ENCODE measurements at places on chromosomes 4 and X.

- H3K4me1 ChIP-seq = no peaks in the 10 kb centered on the region
- DNase-seq = no peak
- no peaks in the 10 kb centered on the region for H3K27me3 ChIP-seq
- no peak overlapping the region for H3K4me3 ChIP-seq
- no peaks in the 10 kb centered on the region for H3K36me3 ChIP-seq
- H3K27ac ChIP-seq = no peak overlapping the region
Measured at GRCh38 chrX:9610771-9611392, 146.0 kb downstream of the TBL1X start.

DNA sequence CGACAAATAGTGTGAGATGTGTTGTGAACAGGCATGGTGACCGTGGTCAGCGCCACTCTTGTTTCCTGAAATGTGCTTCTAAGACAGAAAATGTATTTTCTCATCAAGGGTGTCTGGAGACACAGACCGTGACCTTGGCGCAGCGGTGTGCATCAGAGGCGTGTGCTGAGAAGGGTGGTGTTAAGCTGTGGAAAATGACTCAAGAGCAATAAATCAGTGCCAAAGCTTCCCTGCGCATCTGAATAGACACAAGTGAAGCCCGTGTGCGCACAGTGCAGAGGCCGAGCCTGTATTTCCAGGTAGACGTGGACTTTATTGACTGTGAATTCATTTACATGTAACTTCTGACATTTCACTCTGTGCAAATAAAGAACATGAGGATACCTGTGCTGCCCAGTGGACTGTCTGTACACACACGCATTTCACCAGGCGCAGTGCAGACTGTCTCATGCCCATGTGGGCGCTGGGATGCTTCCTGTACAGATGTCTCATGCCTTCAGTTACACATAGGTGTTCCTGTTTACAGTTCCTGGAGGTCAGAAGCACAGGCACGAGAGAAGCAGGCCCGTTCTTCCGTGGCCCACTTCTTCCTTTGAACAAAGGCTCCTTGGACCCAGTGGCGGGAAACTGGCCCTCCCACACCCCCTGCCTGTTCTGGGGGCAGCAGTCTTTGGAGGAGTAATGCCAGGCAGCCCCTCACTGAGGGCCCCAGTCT, 31.9 kb downstream of the NSG1 start:
- no peak overlapping the region for H3K4me3 ChIP-seq
- H3K27ac ChIP-seq = no peak overlapping the region
- peaks cover 64% of the 10 kb centered on the region for H3K36me3 ChIP-seq

- H3K36me3 ChIP-seq = no peaks in the 10 kb centered on the region
- H3K4me1 ChIP-seq = no peaks in the 10 kb centered on the region
- no peak overlapping the region for H3K27ac ChIP-seq
- no peaks in the 10 kb centered on the region for H3K27me3 ChIP-seq
- H3K4me3 ChIP-seq = no peak overlapping the region
Measured at GRCh38 chr4:142129473-142129872, 493.1 kb downstream of the IL15 start.

DNA sequence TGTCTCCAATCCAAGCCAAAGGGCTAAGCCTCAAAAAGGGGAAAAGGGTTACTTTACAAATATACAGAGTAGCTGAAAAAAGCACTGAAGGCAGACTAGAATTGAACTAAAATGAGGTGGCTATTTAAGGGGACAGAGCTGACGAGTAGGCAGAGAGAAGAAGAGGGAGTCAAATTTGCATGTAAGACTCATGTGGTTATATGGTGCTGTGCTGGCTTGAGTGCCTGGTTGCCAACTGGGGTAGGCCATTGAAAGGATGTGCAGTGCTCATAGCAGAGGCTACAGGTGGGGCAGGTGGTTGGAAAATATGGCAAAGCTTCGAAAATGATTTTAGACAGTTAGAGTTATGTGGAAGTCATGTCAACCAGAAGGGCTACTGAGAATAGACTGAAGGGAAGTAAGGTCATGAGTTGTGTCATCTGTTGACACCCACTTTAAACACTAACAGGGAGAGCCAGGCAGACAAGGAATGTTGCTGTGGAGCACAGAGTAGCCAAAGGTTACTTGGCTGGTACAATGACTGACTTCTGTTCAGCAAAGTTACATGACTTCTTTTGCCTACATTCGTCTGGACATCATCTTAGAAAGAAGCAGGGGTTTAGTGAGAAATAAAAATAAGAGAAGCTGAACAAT, 1210.4 kb downstream of the ADGRL3 start:
- DNase-seq = no peak
- H3K4me3 ChIP-seq = no peak overlapping the region
- H3K36me3 ChIP-seq = no peaks in the 10 kb centered on the region
- no peaks in the 10 kb centered on the region for H3K4me1 ChIP-seq
- H3K27me3 ChIP-seq = no peaks in the 10 kb centered on the region
- no peak overlapping the region for H3K27ac ChIP-seq

DNA sequence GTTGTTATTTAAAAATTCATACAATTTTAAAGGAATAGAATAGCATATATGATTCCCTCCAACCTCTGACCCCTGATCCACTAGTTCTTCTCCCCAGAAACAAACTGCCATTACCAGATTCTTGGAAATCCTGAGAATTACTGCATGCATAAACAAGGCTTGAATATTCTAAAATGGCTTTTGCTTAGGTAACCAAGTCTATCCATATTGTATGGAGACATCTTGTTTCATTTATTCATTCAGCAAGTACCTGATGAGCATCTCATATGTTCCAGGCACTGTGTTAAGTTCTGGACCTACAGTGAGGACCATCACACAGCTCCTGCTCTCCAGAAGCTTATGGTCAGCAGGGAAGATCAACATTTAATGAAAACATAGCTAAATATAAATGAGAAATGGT, 49.4 kb downstream of the TMEM164 start:
- H3K4me1 ChIP-seq = no peaks in the 10 kb centered on the region
- no peak overlapping the region for H3K4me3 ChIP-seq
- no peak for DNase-seq

DNA sequence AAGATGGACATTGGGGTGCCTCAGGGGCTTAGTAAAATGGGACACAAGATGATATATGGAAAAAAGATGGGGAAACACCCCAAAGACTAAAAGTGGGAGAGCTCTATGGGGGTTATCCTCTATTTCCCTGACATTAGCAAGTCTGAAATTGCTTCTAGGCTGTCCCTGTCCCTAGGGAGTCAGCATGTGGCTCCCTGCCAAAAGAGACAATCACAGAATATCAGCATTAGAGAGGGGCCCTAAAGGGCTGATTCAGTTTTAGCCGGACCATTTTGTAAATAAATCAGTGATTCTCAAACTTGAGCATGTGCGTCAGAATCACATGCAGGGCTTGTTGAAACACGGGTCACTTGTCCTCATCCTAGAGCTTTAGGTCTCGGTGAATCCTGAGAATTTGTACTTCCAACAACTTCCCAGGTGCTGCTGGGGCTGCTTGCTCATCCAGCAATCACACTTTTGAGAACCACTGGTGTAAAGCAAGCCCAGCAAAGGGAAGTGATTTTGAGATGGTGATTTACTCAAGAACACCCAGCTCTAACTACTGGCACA, 165.3 kb upstream of the DGKK start:
- peaks cover 8% of the 10 kb centered on the region for H3K4me1 ChIP-seq
- H3K27ac ChIP-seq = no peak overlapping the region
- H3K27me3 ChIP-seq = no peaks in the 10 kb centered on the region
- no peak overlapping the region for H3K4me3 ChIP-seq
- H3K36me3 ChIP-seq = peaks cover 11% of the 10 kb centered on the region

GRCh38 chr4:125043486-125043885, 271.3 kb upstream of the FAT4 start:
- peaks cover 4% of the 10 kb centered on the region for H3K4me1 ChIP-seq
- no peaks in the 10 kb centered on the region for H3K36me3 ChIP-seq
- DNase-seq = no peak
- H3K27me3 ChIP-seq = no peaks in the 10 kb centered on the region
- H3K4me3 ChIP-seq = no peak overlapping the region

- H3K4me1 ChIP-seq = no peaks in the 10 kb centered on the region
- no peak overlapping the region for H3K27ac ChIP-seq
- no peak for DNase-seq
Measured at GRCh38 chr4:122117743-122118142, 34.4 kb upstream of the BLTP1 start.

- no peaks in the 10 kb centered on the region for H3K4me1 ChIP-seq
- H3K27me3 ChIP-seq = no peaks in the 10 kb centered on the region
- peak; percentile 41 for DNase-seq
- no peak overlapping the region for H3K27ac ChIP-seq
- H3K4me3 ChIP-seq = no peak overlapping the region
Measured at GRCh38 chrX:107978707-107979307, 3.4 kb downstream of the TEX13B start.

DNA sequence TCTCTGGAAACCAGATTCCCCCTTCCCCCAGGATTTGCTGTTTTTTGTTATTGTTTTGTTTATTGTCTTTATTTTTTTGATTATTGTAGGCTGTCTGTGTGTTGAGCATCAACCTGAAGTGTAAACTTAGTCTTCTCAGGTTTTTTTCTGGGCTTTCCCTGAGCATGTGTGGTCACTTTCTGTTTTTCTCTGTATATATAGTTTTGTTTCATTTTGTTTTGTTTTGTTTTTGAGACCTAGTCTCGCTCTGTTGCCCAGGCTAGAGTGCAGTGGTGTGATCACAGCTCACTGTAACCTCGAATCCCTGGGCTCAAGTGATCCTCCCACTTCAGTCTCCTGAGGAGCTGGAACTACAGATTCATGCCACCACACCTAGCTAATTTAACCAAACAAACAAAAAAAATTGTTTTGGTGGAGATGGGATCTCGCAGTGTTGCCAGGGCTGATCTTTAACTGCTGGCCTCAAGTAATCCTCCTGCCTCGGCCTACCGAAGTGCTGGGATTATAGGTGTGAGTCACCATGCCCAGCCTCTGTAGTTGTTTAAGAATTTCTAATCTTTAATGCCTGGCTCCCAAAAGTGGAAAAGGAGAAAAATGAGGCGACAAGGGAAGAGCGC, 9.1 kb downstream of the IL13RA1 start:
- H3K27me3 ChIP-seq = no peaks in the 10 kb centered on the region
- DNase-seq = no peak
- no peaks in the 10 kb centered on the region for H3K36me3 ChIP-seq
- no peak overlapping the region for H3K4me3 ChIP-seq
- H3K27ac ChIP-seq = no peak overlapping the region
- no peaks in the 10 kb centered on the region for H3K4me1 ChIP-seq

DNA sequence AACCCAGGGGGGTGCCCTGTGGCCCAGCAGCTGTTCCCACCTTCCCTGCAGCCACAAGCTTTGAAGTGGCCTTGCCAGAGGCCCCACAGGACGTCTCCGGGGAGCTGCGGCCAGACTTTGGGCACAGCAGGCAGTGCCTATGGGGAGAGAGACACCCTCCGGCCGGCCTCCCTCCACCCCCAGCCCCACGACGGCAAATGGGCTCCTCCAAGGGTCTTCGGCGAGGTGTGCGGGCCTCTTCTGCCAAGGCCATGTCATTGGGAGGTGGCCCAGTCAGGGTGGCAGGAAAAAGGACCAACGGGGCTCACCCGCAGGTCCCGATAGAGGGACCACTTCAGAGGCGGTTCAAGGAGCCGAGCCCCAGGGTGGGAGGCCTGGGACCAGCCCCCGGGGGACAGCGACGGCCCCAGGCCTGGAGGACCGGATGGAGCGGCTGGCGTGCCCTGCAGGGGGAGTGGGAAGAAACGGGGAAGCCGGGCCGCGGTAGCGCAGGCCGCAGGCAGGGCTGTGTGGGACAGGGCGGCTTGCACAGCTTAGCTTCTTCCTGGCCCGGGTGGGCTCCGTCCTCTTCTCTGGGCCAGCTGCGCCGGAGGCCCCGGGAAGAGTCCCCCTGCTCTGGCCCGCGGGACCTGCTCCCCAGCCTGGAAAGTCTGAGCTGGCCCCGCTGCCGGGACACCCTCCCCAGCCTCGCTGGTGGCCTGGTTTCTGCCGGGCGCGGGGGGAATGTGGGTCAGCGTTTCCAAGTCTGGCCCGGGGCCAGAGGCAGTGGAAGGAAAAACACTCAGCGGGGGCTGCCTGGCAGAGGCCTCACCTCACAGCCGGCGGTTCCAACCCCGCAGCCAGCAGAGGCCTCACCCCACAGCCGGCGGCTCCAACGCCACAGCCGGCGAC, 21.9 kb upstream of the SPON2 start:
- no peaks in the 10 kb centered on the region for H3K36me3 ChIP-seq
- H3K4me3 ChIP-seq = no peak overlapping the region
- no peaks in the 10 kb centered on the region for H3K4me1 ChIP-seq
- DNase-seq = peak; percentile 17
- no peak overlapping the region for H3K27ac ChIP-seq
- no peaks in the 10 kb centered on the region for H3K27me3 ChIP-seq

DNA sequence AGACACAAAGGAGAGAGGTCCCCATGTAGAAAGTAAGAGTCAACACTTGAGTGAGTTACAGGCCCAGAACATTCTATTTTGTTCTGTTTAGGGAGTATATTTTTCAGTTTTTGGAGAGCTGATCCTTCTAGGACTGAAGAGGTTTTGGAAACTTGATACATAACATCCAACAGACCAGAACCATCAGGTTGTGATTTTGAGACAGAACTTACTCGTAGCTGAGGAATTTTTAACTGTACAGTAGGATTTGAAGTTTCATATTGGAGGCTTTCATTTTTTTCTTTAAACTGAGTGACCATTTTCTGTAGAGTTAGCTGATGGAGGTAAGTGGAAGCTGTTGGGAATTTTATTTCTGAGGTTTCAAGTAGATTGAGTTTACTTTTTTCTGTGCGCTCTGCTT, 73.3 kb downstream of the NCAPG start:
- no peaks in the 10 kb centered on the region for H3K27me3 ChIP-seq
- DNase-seq = no peak
- no peaks in the 10 kb centered on the region for H3K36me3 ChIP-seq

GRCh38 chr4:182818926-182819730, 98.1 kb downstream of the DCTD start:
- H3K36me3 ChIP-seq = no peaks in the 10 kb centered on the region
- H3K4me1 ChIP-seq = no peaks in the 10 kb centered on the region
- no peaks in the 10 kb centered on the region for H3K27me3 ChIP-seq
- no peak overlapping the region for H3K4me3 ChIP-seq
- H3K27ac ChIP-seq = no peak overlapping the region

DNA sequence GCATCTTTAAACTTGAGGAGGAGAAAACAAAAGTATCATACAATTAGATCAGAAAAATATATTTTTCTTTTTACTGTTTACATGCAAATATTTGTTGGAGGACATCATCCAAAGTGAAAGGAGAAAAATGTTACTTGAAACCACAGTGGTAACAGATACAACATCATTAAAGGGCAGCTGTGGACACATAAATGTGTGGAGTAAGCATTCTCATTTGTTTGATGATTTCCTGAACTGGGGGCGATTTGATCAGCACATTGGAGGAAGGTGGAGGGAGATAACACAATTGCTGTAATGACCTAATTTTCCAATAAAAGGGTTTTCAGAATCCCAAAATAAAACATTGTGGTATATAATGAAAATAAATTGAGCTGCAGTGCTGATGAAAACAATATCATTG, 314.5 kb upstream of the HS3ST1 start:
- no peak overlapping the region for H3K27ac ChIP-seq
- DNase-seq = no peak
- no peaks in the 10 kb centered on the region for H3K27me3 ChIP-seq
- H3K4me1 ChIP-seq = peaks cover 4% of the 10 kb centered on the region
- H3K36me3 ChIP-seq = no peaks in the 10 kb centered on the region
